ENCODE measurements at places on chromosomes 1 and 21.

- DNase-seq, result no peak
These were observed 286.9 kb upstream of the USP25 start for GRCh38 chr21:15442743-15443469.

GRCh38 chr1:1986451-1987141 lies 17.0 kb downstream of the CFAP74 start:
- DNase-seq, result no peak

DNA sequence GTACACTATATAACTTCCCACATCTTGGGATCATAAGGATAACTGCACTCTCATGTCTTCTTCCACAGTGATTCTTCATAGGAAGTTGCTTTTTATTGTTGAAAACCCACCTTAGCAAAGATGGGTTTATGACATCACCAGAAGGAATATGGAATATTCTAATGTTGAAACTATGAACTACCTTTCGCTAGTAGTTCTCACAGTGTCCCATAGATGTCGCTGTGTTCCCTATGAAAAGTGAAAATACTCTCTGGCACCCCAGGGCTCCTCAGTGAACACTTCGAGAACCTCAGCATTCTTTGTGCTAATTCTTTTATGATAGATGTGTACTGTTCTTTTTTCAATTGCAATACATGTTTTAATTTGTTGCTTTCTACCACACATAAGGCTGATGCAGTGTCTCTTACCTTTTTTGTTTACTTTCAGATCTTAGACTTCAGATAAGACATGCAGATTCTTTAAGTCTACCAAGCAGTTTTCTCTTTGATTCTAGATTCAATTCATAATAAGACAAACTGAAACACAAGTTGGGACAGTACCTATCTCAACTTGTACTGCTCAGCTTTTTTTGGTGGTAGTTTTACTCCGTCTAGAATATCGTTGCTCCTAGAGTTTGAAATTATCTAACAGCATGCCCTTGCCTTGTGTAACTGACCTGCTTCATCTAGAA lies 90.8 kb downstream of the GTF2B start:
- no peak for DNase-seq

DNA sequence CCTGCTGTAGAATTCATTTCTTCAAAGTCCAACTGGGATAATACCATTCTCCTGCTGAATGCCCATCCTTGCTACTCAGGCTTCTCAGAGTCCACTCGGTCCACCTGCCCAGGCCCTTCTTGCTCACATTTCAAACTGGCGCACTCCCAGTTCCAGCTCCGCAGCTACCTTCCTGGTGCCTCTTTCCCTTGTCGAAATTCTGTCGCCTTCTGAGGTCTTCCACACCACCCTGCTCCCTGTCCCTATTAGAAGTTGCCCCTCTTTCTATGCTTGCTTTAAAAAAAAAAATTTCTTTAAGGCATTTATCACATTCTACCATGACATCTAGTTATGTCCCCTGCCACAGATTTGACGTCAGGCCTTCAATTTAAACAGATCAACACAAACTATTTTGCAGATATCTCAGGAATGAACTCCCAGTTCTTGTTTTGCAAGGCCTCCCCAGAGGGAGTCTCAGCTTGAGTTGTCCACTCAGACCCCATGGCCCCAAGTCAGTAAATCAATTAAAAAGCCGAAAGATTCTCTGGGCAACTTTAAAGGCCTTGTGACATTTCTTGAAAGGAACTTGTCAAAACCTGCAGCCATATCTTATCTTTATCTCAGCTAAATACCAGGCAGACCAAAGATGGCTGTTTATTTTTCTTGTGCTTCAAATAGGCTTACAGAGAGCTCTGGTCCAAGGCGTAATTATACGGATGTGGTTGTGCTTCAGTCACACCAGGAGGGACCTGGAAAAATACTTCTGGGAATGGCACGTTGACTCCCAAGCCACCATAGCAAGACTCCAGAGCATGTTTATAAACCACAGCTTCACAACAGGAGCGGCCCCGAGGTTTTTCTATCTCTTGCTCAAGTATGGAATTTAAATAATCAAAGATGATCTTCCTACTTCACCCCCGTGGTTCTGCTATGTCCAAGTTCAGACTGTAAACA lies 2.2 kb downstream of the FAM89A start:
- DNase-seq, result no peak

DNA sequence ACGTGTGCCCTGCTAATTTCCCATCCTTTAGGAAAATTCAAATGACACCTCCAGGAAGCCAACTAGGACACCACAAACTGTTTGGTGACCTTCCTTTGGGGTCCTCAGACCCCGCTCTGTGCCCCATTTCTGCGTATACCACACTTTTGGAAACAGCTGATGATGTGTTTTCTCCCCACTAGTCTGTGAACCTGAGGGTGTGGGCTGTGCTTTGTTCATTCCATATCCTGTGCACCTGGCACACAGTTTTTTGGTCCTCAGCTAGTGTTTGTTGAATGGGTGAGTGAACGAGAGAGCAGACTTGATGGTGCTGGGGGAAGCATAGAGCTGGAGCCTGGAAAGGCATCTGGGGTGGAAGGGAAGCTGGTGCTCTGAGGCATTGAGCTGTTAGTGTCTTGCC lies 48.6 kb downstream of the RPS6KA1 start:
- DNase-seq, result no peak

GRCh38 chr1:204266504-204267034 lies 52.8 kb upstream of the GOLT1A start:
- no peak for DNase-seq

DNA sequence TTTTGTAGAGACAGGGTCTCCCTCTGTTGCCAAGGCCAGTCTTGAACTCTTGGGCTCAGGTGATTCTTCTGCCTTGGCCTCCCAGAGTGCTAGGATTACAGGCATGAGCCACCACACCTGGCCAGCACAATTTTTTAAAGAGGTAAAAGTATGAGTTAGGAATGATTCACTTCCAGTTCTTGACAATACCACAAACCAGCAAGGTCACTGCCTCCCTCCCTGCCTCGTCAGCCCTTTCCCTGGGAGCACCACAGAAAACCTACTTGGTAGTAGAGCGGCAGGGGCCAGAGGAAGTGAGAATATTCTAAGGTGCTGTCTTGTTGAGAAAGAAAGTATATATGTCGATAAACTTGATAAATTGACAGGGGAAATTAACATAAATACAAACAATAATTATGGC lies 10.8 kb upstream of the CDA start:
- DNase-seq, result no peak

- no peak for DNase-seq
These were observed 4.5 kb upstream of the PLCH2 start for GRCh38 chr1:2471587-2472001.

DNA sequence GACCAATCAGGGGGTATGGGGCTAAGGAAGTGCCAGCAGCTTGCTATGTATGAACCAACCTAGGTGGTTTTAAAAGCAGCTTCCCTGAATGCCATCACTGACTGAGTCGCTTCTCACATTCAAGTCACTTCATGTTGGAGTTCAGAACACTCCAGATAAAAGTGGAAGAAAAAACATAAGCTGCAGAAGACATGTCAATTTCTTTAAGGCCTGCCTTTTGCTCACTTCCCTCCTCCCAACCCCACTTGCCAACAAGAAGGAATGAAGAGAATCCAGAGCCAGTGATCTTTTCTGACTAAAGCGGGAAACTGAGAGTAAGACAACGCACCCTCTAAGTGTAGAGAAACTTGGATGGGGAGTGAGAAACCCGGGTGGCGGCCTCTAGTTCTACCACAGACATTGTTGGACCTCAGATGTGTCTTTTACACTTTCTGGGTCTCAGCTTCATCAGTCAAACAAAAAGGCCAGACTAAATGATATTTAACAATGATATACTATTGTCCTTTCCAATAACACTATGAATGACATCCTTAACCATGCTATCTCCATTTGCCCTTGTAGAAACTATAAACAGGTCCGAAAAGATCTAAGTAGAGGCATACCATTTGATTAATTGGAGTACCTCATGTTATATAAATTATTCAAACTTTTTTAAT lies 54.1 kb downstream of the LUZP1 start:
- no peak for DNase-seq

GRCh38 chr1:187203257-187203656 lies 374.5 kb downstream of the PLA2G4A start:
- DNase-seq, result no peak

DNA sequence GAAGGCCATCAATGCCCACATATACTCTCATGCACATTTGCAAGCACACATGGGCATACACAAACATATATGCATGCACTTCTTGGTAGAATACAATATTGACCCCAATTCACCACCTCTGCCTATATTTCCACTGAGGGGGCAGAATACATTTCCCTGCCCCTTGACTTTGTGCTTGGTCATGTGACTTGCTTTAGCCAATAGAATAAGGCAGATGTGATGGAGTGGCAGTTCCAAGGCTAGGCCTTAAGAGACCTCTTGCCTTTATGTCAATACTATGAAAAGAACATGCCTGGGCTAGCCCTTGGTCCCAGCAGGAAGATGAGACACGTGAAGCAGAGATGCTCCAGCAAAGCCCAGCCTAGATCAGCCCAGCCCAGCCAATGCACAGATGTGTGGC lies 66.0 kb upstream of the GRIK3 start:
- no peak for DNase-seq

DNA sequence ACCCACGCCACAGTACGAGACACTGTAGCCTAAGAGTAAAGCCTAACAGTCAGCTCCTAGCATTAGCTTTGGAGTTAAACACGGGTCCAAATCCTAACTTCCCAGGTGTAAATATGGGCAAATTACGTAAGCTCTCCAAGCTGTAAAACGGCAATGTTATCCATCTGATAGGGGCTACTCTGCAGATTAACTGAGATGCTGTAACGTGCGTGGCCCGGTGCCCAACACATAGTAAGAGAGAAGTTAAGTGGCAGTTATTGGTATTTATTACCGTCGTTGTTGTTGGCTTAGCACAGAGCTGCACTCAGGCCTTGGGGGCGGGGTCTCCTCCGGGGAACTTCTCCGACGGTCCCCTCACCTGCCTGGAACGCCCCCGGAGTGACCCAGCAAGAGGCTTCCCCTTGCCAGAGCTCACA lies 457 bp downstream of the TRAPPC3 start:
- no peak for DNase-seq

GRCh38 chr1:30189818-30190500 lies 533.4 kb downstream of the MATN1 start:
- DNase-seq, result no peak

GRCh38 chr1:91952187-91952586 lies 3.0 kb downstream of the BRDT start:
- DNase-seq, result no peak

- no peak for DNase-seq
These were observed 2.7 kb upstream of the NHLH1 start for GRCh38 chr1:160363951-160364735.

GRCh38 chr1:179168536-179168935 lies 60.9 kb downstream of the ABL2 start:
- DNase-seq, result no peak

GRCh38 chr1:113401067-113401466 lies 10.8 kb downstream of the MAGI3 start:
- no peak for DNase-seq

DNA sequence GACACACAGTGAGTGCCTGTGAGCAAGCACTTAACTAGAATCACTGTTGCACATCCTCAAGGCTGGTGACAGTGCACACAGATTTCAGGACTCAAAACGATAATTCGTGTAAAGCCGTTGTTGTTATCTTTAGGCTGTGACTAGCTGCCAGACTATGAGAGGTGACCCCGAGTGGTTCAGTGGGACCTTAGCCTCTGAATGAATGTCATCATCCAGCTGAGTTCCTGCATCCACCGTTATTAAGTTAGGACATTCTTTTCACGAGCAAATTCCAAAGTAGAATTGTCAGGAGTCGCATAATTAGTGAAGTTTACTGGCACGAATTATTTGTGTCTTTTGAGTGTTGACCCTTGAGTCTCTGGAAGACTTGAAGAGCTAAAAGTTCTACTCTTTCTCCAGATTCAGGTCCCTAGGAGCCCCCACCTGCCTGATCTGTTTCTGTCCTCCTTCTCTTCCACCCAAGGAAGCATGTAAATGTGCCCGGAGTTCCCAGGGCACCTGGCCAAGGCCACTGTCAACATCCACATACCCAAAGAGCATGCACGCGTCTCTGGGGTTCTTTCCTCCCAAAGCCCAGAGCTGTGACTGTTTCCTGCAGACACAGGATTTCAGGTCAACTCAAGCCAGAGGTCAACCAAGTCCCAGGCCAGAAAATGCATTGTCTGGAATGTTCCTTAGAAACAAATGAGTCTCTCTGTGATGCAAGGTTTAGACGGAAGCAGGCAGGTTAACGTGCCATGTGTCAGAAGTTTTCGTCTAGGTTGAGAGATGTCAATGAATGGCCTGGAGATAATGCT lies 207.2 kb downstream of the TOMM20 start:
- no peak for DNase-seq

- DNase-seq, result no peak
These were observed 54.7 kb upstream of the TRIM67 start for GRCh38 chr1:231107151-231107550.

GRCh38 chr1:161887730-161888287 lies 121.7 kb downstream of the ATF6 start:
- no peak for DNase-seq

DNA sequence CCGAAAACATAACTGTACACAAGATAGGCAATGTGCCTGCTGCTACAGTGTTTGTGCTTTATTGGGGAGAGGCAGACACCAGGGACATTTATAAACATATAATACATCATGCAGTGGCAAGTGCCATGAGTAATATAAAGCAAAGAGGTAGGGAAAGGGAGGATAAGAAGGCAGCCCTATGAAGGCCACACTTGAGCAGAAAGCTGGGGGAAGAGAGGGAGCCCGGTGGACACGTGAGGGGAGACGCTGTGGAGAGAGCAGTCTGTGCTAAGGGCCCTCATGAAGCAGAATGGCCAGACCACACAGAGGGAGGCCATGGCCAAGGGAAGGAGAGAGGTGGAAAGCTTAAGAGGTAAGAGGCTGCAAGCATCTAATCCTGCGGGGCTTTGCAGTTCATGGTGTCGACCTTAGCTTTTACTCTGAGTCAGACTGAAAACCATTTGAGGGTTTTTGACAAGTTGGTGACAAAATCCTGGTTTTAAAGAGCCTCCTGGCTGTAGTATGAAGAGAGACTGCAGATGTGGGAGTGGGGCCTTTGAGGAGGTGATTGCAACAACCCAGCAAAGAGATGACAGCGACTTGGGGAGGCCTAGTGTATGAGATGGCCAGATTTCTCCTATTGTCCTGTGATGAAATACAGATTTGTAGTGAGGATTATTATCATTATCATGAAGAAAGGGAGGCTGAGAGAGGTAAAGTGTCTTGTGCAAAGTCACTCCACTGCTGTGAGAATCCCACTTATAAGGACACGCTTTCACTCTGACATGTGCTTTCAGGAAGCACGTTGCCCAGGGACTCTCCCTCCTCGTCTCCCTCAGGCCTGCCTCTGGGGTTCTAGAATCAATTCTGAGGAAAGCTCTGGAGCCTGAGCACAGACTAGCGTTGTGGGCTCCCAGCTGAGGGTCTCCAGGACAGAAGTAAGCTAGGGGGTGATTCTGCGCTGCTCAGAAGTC lies 192.9 kb downstream of the RHOU start:
- no peak for DNase-seq

DNA sequence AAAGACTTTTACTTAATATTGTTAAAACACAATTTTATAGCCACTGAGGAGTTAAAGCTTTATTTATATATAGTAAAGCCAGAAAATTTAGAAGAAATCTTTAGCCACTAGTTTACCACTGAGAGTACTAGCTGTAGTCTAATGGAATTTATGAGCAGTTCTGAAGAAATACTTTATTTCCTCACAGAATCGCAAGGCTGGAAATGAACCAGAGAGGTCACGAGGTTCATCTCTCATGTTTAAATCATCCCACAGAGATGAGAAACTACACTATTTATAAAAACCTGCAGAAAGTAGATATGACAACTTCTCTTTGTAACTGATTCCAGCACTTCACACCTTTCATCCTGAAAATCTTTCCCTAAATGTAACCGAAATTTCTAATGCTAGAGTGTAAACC lies 26.0 kb downstream of the ADGRL4 start:
- no peak for DNase-seq

GRCh38 chr1:75861831-75862230 lies 65.1 kb downstream of the MSH4 start:
- no peak for DNase-seq

Data from stimulated activated CD8-positive, alpha-beta memory T cell treated with anti-CD3 and anti-CD28 coated beads, Interleukin-15, amount 100 ng/mL, for 24 hours (primary cell).